Body of pancreas (tissue), 4 donors: ENCODE measurements at places on chromosomes 2 and 18.
A peak's percentile ranks its signal among the peaks of the same experiment; 100 is the strongest.

DNA sequence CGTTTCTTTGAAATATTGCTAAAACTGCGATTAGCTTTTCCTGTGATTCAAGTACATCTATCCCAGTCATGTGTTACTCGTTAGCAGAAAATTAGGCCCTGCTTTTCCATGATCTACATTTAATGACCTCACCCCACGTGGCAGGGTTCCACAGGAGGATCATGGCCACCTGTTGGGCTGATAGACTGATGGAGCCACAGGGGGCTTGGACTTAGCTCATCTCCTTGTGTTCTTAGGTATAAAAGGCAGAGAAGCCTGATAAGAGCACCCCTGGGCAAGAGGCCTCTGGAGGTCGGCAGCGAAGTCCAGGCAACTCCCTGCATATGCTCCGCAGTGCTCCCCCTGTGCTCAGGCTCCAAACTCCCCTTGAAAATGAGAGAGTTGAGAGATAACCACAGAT lies 12.9 kb downstream of the FZD7 start:
- H3K27ac ChIP-seq, result no peak overlapping the region
- H3K4me3 ChIP-seq, result no peak overlapping the region
- DNase-seq, result no peak
- no peaks in the 10 kb centered on the region for H3K36me3 ChIP-seq
- H3K4me1 ChIP-seq, result no peaks in the 10 kb centered on the region

DNA sequence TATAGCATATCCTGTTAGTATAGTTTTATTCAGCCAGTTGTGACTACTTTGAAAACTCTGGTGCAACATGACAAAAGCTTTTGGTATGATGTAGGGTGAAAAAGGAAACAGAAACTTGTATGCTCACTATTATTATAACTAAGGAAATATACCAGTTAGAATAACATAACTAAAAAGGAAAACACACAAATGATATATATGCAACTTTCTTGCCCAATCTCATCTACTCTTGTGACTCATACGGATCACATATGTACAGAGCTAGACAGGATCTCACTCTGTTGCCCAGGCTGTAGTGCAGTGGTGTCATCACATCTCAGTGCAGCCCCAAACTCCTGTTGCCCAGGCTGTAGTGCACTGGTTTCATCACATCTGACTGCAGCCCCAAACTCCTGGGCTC lies 12.4 kb upstream of the TLK1 start:
- H3K4me1 ChIP-seq, result no peaks in the 10 kb centered on the region
- no peak overlapping the region for H3K27ac ChIP-seq
- H3K4me3 ChIP-seq, result no peak overlapping the region
- H3K36me3 ChIP-seq, result no peaks in the 10 kb centered on the region
- DNase-seq, result no peak

DNA sequence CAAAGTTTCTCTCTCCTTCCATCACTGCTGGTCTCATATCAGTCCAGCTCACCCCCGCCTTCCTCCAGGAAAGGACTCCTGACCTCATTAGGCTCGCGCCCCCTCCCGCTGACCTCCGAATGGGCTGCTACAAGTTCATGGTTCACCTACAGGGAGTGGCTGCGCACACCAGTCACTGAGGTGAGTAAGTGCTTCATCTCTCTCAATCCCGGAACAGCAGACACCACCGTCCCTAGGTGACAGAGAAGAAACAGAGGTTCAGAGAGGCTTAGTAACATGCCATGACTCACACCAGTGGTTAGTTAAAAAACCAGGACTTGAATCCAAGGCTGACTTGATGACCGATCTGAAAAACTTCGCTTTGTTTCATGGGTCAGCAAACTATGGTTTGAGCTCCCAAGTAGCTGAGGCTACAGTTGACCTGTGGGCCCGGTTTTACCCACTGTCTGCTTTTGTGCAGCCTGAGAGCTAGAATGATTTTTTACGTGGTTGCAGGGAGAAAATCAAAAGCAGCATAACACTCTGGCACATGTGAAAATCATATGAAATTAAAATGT lies 42.0 kb downstream of the ZFP36L2 start:
- H3K4me3 ChIP-seq, result no peak overlapping the region
- H3K27me3 ChIP-seq, result no peaks in the 10 kb centered on the region
- peaks cover 10% of the 10 kb centered on the region for H3K4me1 ChIP-seq
- no peak overlapping the region for H3K27ac ChIP-seq

- no peaks in the 10 kb centered on the region for H3K36me3 ChIP-seq
- H3K4me3 ChIP-seq, result no peak overlapping the region
- no peak for DNase-seq
- H3K4me1 ChIP-seq, result peaks cover 6% of the 10 kb centered on the region
Measured at GRCh38 chr2:135525786-135526185, 5.2 kb downstream of the ZRANB3 start.

DNA sequence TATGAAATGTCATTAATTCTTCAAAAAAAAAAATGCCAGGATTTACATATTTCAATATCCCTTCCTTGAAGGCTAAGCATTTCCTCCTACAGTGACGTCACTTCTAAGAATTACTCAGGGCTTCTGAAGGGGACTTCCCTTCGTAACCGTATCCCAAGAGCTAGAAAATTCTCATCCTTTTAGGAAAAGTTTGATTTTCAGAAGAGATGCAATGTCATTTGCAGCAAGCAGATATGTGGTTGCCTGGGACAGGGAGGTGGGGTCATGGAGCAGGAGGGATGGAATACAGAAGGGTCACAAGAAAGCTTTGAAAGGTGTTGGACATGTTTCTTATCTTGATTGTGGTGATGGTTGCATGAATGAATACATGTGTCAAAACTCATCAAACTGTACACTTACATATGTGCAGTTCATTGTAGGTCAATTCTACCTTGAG lies 97.0 kb upstream of the ATL2 start:
- no peaks in the 10 kb centered on the region for H3K27me3 ChIP-seq
- H3K4me1 ChIP-seq, result no peaks in the 10 kb centered on the region
- DNase-seq, result no peak
- no peaks in the 10 kb centered on the region for H3K36me3 ChIP-seq
- H3K27ac ChIP-seq, result no peak overlapping the region

DNA sequence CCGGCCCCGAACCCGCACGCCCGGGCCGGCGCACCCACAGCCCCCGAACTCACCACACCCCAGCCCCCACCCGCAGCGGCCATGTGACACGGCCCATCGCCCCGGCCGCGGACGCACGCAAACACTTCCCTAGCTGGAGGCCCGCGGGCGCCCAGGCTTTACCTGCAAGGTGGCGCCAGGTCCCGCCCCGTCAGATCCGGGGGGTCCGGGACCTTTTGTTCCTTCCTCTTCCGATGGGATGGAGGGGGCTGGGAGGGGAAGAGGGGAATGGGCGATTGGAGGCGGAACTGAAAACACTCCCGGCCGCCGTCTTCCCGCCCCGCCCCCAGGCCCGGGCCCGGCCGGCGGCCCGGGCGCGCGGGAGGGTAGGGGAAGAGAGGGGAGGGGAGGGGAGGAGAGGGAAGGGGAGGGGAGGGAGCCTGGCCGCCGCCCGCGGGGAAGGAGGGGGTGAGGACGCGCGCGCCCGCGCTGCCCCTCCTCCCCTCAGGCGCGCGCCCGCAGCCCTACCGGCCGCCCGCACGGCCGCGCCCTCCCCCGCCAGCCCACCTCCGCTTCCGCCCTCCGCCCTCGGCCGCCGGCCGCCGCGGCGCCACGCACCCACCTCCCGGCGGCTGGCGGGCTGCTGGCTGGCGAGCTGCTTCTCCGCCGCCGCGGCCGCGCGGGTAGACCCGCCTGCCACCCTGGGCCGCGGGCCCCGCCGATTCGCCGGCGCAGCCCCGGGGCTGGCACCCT lies at the start of gene SMAD2:
TSS of gene SMAD2 (minus strand) at position 461 of the 732 bp plus-strand sequence. CDS start 33,903 bp downstream, outside the sequence.
- H3K27ac ChIP-seq, result peak within 1 kb of the TSS; percentile 97
- H3K4me1 ChIP-seq, result peaks cover 50% of the 10 kb centered on the region
- H3K4me3 ChIP-seq, result peak within 1 kb of the TSS; percentile 78
- peak; percentile 87 for DNase-seq
- H3K27me3 ChIP-seq, result no peaks in the 10 kb centered on the region

DNA sequence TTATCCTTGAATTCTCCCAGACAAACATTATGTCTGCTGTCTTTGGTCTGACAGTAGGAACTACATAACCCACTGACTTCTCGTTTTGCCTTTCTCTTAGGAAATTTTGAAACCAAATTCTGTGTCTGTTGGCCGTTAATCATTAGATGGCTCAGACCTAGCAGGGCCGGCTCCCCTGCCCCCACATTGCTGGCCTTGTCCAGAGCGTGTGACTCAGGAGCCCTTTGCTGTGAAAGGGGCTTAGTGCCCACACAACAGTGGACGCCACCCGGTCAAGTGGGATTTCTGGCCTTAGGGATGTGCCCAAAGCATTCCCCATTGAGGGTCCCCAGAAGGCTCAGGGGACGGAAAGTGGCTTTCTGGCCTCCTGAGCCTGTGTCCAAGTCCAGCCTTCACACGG lies 137.5 kb downstream of the CTIF start:
- no peak overlapping the region for H3K4me3 ChIP-seq
- H3K27ac ChIP-seq, result no peak overlapping the region
- no peaks in the 10 kb centered on the region for H3K36me3 ChIP-seq
- DNase-seq, result no peak
- H3K4me1 ChIP-seq, result peaks cover 4% of the 10 kb centered on the region

DNA sequence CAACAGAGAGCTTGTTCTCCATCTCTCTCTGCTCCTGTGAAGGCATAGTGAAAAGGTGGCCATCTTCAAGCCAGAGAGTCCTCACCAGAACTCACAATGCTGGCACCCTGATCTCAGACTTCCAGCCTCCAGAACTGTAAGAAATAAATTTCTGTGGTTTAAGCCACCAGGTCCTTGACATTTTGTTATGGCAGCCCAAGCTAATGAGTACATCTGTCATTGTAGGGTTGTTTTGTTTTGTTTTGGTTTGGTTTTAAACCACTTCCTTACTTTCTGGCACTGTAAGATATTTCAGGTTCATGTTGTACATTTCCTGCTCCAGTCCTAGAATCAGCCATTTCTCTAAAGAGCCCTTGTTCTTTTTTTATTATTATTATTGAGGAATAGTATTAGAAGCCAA lies 171.2 kb downstream of the CPS1 start:
- no peak for DNase-seq
- H3K36me3 ChIP-seq, result no peaks in the 10 kb centered on the region
- H3K4me3 ChIP-seq, result no peak overlapping the region
- H3K27me3 ChIP-seq, result no peaks in the 10 kb centered on the region
- no peaks in the 10 kb centered on the region for H3K4me1 ChIP-seq
- H3K27ac ChIP-seq, result no peak overlapping the region

DNA sequence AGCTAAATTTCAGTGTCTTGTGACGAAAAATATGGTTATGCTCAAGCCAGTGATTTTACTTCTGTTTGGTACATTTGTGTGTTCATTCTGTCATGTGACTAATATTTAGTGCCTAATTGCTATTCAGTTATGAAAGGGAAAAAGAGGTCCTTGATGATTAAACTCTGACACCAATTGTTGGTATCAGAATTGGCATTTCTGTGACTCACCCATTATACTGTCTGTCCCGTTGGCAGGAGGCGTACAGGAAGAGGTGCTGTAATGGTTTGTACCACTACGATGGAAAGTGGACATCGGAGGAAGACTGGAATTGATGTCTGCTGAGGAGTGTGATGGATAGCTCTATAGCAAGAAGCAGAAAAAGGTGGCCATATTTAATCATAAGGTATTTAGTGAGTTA lies 310.4 kb upstream of the CCDC68 start:
- no peaks in the 10 kb centered on the region for H3K4me1 ChIP-seq
- no peak for DNase-seq
- no peak overlapping the region for H3K27ac ChIP-seq
- no peaks in the 10 kb centered on the region for H3K36me3 ChIP-seq

DNA sequence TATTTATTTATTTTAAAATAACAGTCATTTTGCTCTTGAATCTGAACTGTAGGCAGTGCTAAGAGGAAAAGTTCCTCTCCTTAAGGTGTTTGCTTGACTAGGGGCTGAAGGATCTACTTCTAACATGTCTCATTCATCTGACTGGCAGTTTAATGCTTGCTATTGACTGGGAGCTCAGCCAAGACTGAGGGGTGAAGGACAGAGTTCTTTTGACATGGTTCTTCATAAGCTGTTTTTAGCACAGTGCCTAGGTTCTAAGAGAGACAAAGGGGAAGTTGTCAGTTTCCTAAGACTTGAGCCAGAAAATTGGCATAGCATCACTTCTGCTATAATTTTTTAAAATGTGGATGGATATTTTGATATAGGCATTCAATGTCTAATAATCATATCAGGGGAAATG lies 73.0 kb downstream of the COMMD1 start:
- H3K4me1 ChIP-seq, result peaks cover 16% of the 10 kb centered on the region
- H3K4me3 ChIP-seq, result no peak overlapping the region
- DNase-seq, result peak; percentile 51
- no peaks in the 10 kb centered on the region for H3K27me3 ChIP-seq

DNA sequence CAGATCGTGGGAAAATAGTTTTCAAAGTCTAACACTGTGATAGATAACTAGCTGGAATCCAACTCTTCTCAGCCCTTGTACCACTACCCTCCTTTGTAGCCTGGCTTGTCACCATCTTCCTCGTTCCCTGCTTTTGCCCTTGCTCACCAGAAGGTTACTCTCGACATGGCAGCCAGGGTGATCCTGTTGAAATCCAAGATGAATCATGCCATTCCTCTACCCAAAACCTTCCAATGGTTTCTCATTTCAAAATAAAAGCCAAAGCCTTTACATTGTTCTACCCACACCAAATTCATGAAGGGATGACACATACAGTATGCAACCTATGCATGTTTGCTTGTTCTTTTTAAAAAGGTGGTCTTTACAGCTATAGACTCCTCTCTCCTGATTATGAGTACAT lies 45.7 kb downstream of the STAT4 start:
- no peaks in the 10 kb centered on the region for H3K36me3 ChIP-seq
- no peaks in the 10 kb centered on the region for H3K4me1 ChIP-seq
- DNase-seq, result no peak
- no peak overlapping the region for H3K27ac ChIP-seq
- H3K4me3 ChIP-seq, result no peak overlapping the region

DNA sequence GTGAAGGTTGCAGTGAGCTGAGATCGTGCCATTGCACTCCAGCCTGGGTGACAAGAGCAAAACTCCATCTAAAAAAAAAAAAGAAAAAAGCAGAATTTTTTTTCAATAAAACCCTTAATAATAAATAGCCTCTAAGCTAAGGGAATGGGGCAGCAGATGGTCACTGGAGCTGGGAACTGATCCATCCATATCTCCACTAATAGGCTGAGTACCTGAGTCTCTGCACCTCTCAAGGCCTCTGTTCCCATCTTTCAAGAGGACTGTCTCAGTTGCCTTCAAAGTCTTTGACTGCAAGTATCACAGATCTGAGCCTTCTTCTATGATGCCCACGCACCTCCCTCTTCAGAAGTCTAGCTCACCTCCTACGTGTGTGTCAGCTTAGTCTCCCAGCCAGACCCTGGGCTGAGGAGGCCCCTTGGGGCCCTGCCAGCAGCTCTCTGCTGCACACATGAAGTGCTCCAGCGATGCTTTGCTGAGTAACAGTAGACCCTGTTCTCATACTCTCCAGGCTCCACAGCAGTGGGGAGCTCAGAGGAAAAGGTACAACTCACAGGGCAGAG lies 32.9 kb downstream of the ST8SIA5 start:
- no peaks in the 10 kb centered on the region for H3K36me3 ChIP-seq
- no peaks in the 10 kb centered on the region for H3K27me3 ChIP-seq
- no peaks in the 10 kb centered on the region for H3K4me1 ChIP-seq
- DNase-seq, result no peak
- no peak overlapping the region for H3K4me3 ChIP-seq

DNA sequence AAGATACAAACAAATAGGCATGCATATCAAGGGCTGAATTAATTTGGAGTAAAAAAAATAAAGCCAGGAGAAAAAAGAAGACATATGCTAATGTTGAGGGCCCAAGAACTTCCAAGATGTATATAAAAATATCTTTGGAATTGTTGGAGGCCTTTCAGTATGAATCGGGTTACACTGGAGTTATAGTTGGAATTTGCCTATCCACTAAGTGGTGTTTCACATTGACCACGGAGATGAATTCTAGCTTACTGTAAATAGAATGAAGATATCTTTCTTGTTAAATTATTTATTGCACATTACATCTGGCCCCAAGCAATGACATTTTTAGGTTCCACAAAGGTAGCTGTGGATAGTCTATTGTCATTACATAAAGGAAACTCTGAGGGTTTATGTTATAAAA lies 38.5 kb upstream of the TRIB2 start:
- H3K27ac ChIP-seq, result no peak overlapping the region
- no peaks in the 10 kb centered on the region for H3K27me3 ChIP-seq
- no peaks in the 10 kb centered on the region for H3K36me3 ChIP-seq
- DNase-seq, result no peak
